ENCODE measurements at places on chromosomes 7 and 10. TPM values are rescaled to one million over a fixed set of nuclear protein-coding genes. Genes with fewer than 3 reads are reported as not detected.

GRCh38 chr10:387909-388660 is 252.8 kb downstream of the ZMYND11 start:
- no peak overlapping the region for H3K4me3 ChIP-seq
- H3K27ac ChIP-seq, result no peak overlapping the region
- DNase-seq, result no peak
- H3K36me3 ChIP-seq, result no peaks in the 10 kb centered on the region

- no peak overlapping the region for H3K27ac ChIP-seq
- no peaks in the 10 kb centered on the region for H3K36me3 ChIP-seq
- no peak for DNase-seq
Measured at GRCh38 chr10:25114036-25114411, 60.8 kb upstream of the GPR158 start.

DNA sequence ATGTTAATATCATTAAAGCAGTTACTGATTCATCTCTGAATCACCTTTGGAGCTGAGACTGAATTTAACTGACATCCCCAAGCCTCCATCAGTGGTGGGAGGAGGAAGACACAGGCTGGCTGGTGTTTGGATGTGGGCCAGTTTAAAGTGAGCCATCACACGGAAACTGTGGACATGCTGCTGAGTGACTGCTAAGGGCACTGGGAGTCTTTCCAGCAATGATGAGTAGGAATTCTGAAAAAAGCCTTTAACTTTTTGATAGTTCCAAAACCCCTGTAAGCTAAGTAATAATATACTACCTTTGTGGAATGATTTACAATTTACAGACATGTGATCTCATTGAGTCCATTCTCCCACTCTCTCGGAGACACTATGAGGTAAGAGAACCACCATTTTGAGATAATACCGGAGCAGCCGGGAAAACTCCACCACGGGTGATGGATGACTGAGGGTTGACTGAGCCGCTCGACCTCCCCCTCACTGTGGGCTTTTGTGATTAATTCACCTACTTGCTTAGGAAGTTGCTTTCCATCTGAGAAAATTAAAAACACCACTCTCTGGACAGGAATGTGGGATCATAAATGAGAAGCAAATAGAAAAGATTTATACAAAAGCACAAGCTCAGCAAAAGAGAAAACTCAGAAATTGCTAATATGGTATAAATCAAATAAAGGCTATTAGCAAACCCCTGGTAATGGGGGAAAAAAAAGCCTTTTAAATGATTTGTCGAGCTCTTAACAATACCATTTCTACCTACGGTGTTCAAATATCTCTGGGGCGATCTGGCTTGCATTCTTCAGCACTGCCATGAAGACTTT is 194.8 kb downstream of the FANK1 start:
- H3K27ac ChIP-seq, result no peak overlapping the region
- H3K4me1 ChIP-seq, result peaks cover 6% of the 10 kb centered on the region
- no peak for DNase-seq
- H3K4me3 ChIP-seq, result no peak overlapping the region

DNA sequence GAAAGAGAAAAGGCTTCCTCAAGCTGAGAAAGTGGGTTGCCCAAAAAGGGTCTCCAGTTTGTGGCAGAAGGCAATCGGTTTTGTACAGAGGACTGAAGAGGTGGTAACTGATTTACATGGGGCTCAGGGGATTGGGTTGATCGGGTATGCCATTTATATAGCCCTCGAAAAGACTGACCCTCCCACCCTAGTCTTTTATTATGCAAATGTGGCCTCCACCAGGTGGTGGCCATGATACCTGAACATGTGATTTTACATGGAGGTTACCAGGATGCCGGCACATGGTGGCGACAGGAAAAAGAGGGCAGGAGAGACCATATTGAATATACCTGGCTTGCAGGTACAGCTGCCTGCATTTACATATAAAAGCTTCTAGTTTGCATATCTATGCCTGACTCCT is 36.7 kb downstream of the ATE1 start:
- H3K36me3 ChIP-seq, result no peaks in the 10 kb centered on the region
- no peak overlapping the region for H3K4me3 ChIP-seq

- no peaks in the 10 kb centered on the region for H3K4me1 ChIP-seq
- H3K36me3 ChIP-seq, result no peaks in the 10 kb centered on the region
- H3K27ac ChIP-seq, result no peak overlapping the region
- no peak for DNase-seq
Measured at GRCh38 chr7:152967958-152968357, 208.4 kb downstream of the ACTR3B start.

- DNase-seq, result no peak
- no peaks in the 10 kb centered on the region for H3K27me3 ChIP-seq
- H3K27ac ChIP-seq, result no peak overlapping the region
- H3K36me3 ChIP-seq, result no peaks in the 10 kb centered on the region
- no peak overlapping the region for H3K4me3 ChIP-seq
Measured at GRCh38 chr7:49821181-49821580, 47.7 kb downstream of the VWC2 start.

- H3K27me3 ChIP-seq, result no peaks in the 10 kb centered on the region
- peak overlapping the region; percentile 81 for H3K4me3 ChIP-seq
- no peaks in the 10 kb centered on the region for H3K36me3 ChIP-seq
- peak; percentile 34 for DNase-seq
- H3K4me1 ChIP-seq, result peaks cover 5% of the 10 kb centered on the region
Measured at GRCh38 chr7:4683043-4683883, 1.2 kb downstream of the FOXK1 start.

GRCh38 chr7:157273208-157274093 is 63.4 kb upstream of the DNAJB6 start:
- peak overlapping the region; percentile 24 for H3K27ac ChIP-seq
- peak; percentile 63 for DNase-seq
- H3K4me1 ChIP-seq, result peaks cover 6% of the 10 kb centered on the region
- no peaks in the 10 kb centered on the region for H3K36me3 ChIP-seq

GRCh38 chr7:99314504-99314903 is 11.2 kb upstream of the ARPC1A start:
- no peak for DNase-seq
- H3K27me3 ChIP-seq, result no peaks in the 10 kb centered on the region
- H3K4me1 ChIP-seq, result no peaks in the 10 kb centered on the region
- no peak overlapping the region for H3K27ac ChIP-seq
- H3K36me3 ChIP-seq, result no peaks in the 10 kb centered on the region
- H3K4me3 ChIP-seq, result no peak overlapping the region

DNA sequence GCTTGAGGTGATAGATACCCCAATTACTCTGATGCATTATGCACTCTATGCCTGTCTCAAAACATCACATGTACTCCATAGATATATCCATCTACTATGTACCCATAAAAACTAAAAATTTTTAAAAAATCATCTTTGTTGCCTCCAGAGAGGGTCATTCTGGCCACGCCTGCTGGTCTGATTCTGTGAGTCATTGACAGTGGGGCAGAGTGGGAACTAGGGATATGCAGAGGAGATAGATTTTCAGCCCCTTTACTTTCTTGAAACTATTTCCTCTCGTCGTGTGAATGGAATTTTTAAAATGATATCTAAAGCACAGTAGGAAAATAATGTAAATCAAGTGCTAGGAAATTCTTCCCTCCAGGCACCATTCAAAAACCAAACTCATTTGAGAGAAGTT is 715.0 kb upstream of the NRP1 start:
- no peak overlapping the region for H3K4me3 ChIP-seq
- no peaks in the 10 kb centered on the region for H3K4me1 ChIP-seq
- no peaks in the 10 kb centered on the region for H3K27me3 ChIP-seq
- DNase-seq, result no peak

Gene UTF1
- 0.35 TPM for total RNA-seq

- no peak overlapping the region for H3K27ac ChIP-seq
- no peaks in the 10 kb centered on the region for H3K27me3 ChIP-seq
- no peak for DNase-seq
- H3K36me3 ChIP-seq, result no peaks in the 10 kb centered on the region
Measured at GRCh38 chr7:112238852-112239610, 32.5 kb downstream of the ZNF277 start.

GRCh38 chr7:157689269-157690057 is 352.7 kb downstream of the DNAJB6 start:
- DNase-seq, result peak; percentile 12
- H3K36me3 ChIP-seq, result no peaks in the 10 kb centered on the region
- H3K4me1 ChIP-seq, result peaks cover 2% of the 10 kb centered on the region
- peaks cover 2% of the 10 kb centered on the region for H3K27me3 ChIP-seq
- H3K4me3 ChIP-seq, result peak overlapping the region; percentile 17

GRCh38 chr7:99326408-99326782 is 697 bp downstream of the ARPC1A start:
- peak overlapping the region; percentile 93 for H3K4me3 ChIP-seq
- no peaks in the 10 kb centered on the region for H3K27me3 ChIP-seq
- H3K27ac ChIP-seq, result no peak overlapping the region
- no peaks in the 10 kb centered on the region for H3K36me3 ChIP-seq
- peaks cover 7% of the 10 kb centered on the region for H3K4me1 ChIP-seq
- no peak for DNase-seq

GRCh38 chr10:106175760-106176377 is 988.6 kb downstream of the SORCS1 start:
- no peaks in the 10 kb centered on the region for H3K36me3 ChIP-seq
- no peaks in the 10 kb centered on the region for H3K4me1 ChIP-seq
- no peak overlapping the region for H3K27ac ChIP-seq
- H3K27me3 ChIP-seq, result no peaks in the 10 kb centered on the region

Gene SLC39A12
- total RNA-seq, result not detected

DNA sequence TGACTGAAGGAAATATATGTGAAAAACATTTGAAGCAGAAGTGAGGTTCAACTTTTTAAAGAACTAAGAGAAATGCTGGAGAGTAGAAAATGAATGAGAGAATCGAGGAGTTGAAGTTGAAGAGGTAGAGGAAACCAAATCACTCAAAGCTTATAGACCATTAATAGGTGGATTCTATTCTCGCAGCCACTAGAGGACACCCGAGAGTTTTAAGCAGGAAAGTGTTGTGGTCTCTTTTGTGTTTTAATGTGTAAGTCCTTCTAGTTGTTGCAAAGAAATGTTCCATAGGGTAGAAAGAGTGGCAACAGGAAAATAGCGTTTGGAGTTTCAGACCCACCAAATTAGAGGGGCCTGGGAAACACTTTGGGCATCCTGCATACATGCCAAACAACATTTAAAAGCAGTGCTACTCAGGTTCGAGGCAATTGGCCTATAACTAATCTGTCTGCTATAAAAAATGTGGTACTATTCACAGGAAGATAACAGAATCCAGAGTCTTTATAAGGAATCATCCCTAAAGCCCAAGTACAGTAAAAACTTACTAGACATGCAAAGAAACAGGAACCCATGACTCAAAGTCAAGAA is 75.3 kb upstream of the TAS2R16 start:
- H3K4me1 ChIP-seq, result no peaks in the 10 kb centered on the region
- H3K36me3 ChIP-seq, result no peaks in the 10 kb centered on the region
- no peaks in the 10 kb centered on the region for H3K27me3 ChIP-seq
- no peak overlapping the region for H3K4me3 ChIP-seq
- DNase-seq, result no peak

Gene ADAP1
- 16.4 TPM for total RNA-seq

GRCh38 chr7:116135306-116135705 is 75.0 kb upstream of the TES start:
- no peaks in the 10 kb centered on the region for H3K4me1 ChIP-seq
- no peak for DNase-seq
- no peaks in the 10 kb centered on the region for H3K27me3 ChIP-seq
- no peak overlapping the region for H3K27ac ChIP-seq
- H3K4me3 ChIP-seq, result no peak overlapping the region
- no peaks in the 10 kb centered on the region for H3K36me3 ChIP-seq

Gene GALNT17
- total RNA-seq, result 90.1 TPM

DNA sequence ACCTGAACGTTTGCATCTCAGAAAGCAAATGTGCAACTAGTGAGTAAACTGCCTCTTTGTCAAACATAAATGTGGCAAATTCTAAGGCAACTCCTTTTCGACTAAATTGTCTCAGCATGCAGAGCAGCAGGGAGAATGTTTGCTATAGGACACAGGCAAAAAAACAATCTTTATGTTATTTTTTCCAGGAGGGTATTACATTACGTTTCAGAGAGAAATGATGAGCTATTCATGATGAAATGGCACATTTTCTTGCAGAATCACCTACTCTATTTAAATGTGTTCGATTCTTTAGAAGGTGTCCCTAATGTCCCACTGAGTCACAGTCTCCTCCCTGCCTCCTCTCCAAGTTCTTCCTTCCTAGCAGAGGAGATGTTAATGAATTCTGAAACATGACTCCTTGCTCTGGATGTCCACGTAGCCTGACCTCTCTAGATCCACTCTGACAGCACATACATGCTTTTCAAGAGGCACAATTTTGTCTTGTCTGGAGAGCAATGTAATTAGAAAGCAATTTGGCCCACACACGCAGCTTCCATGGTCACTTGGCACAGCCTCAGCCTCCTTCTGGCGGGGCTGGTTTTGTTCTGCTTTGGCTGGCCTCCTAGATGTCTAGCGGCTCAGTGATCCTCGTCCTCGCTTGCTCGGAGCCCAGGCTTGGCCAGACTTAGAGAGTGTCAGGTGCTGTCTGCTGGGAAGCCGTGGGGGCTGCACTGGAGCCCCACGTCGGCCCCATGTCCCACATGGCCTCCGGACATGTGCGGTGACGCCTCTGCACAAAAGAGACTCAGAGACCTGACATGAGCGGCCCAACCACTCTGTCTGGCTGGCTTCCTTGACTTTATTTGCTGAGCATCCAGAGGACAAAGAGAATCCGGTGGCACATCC is 125.7 kb upstream of the ZNF438 start:
- H3K4me1 ChIP-seq, result peaks cover 5% of the 10 kb centered on the region
- H3K27me3 ChIP-seq, result no peaks in the 10 kb centered on the region
- H3K4me3 ChIP-seq, result no peak overlapping the region

Measured in ovary (tissue), 10 donors.